ENCODE measurements at places on chromosomes 7 and 10.

GRCh38 chr7:50216626-50217025 lies 87.9 kb upstream of the IKZF1 start:
- no peak for DNase-seq

DNA sequence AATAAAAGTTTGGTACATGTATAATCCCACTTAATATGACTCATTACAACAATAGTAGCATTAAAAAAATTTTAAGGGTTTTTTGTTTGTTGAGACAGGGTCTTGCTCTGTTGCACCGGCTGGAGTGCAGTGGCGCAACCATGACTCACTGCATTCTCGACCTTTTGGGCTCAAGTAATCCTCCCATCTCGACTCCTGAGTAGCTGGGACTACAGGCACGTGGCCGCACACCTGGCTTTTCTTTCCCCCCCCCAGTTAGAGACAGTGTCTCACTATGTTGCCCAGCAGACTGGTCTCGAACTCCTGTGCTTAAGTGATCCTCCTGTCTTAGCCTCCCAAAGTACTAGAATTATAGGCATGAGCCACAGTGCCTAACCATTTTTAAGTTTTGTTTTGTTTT lies 40.7 kb downstream of the KMT2C start:
- DNase-seq = no peak

- DNase-seq = no peak
These were observed 17.8 kb upstream of the GPAM start for GRCh38 chr10:112201334-112201733.

GRCh38 chr7:82335001-82335400 lies 108.6 kb downstream of the CACNA2D1 start:
- DNase-seq = no peak

- no peak for DNase-seq
These were observed 22.2 kb upstream of the AASS start for GRCh38 chr7:122166275-122166674.

GRCh38 chr10:11823989-11824346 lies 812 bp downstream of the PROSER2 start:
- DNase-seq = no peak

DNA sequence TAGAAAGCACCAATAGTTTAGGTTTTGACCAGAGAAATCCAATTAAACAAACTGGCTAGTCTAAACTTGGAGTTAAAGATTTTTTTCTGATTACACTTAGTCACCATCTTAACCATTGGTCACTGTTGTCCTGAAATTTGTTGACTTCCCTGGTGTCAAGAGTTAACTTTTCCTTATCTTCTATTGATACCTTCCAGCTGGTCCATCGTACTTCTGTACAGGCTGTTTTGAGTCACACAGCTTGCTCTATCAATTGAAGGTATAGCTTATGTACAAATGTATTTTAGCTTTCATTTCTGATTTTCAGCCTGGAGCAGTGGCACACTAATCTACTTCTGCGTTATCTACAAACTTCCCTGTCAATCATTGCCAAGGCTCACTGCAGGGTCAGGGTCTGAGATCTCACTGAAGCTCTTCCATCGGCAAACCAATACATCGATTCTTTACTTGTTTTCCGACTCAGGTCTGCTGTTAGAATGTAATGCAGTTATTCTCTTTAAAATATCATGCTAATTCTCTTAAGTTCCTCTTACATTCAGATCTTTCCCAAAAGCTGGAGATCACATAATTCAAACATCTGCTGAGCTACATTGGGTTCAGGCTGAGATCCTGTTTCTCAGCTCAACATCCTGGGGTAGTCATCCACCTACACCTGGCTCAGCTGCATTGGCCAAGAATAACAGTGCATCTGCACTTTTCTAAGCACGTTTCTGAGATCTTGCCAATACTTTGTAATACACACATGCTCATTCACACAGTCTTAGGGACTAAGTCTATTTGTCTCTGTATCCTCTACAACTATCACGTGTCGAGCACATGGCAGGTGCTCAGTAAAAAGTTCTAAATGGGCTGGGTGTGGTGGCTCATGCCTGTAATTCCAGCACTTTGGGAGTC lies 11.3 kb downstream of the MRPS33 start:
- no peak for DNase-seq

- DNase-seq = no peak
These were observed 69.8 kb upstream of the KCTD7 start for GRCh38 chr7:66558660-66559465.

GRCh38 chr7:23471106-23471859 lies 992 bp upstream of the IGF2BP3 start:
- DNase-seq = no peak

GRCh38 chr10:53072144-53072543 lies 299.6 kb upstream of the MBL2 start:
- DNase-seq = no peak

DNA sequence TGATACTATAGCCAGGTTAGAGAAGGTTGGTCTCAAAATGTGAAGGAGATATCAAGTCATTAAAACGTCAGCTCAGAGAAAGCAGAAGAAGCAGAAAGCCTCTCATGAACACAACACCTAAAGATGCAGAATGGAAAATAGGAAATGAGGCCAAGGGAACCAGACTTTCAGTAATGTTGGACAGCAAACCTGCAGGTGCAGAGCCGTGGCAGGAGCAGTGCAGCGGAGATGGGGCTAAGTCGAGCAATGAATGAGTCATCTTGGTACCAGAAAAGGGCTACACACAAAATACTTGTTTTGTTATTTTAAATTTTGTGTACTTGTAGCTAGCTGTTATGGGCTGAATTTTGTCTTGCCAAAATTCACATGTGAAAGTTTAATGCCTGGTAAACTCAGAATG lies 479.6 kb upstream of the POM121L12 start:
- no peak for DNase-seq

GRCh38 chr7:80631421-80631820 lies 7.0 kb upstream of the CD36 start:
- no peak for DNase-seq

DNA sequence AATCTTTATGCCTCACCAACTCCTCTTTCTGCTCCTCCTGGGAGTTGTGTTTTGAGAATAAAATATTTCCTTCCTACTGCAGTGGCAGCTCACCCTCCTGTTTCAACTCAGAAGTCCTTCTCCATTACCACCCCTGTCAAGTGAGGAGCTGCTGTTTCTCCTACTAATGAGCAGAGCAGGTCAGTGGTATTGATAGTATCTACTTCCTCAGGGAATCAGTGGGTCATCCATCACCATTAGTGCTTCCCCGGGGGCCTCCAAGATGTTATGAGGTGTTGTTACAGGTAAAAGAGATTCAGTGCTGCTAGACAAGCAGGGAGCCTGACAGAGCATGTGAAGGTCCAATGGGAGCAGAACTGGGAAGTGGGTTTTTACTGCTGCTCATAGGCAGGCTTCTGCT lies 795.2 kb downstream of the REEP3 start:
- no peak for DNase-seq

DNA sequence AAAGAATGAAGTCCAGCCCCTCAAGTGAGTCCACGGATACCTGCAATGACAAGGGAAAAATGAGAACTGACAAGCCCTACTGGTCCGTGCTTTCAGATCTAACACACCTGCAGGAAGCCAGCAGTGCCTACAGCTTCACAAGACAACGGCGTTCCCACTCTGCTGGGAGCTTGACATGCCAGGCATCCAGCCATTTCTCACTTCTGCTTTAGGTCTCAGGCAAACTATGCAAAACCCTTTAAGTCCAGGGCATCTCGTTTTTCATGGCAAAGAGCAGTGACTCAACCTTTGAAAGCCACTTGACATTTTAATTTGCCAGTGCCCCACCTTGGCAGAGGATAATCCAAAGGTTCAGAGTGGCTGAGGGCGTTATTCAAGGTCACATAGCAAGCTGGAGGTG lies 49.1 kb upstream of the GPAM start:
- no peak for DNase-seq

GRCh38 chr10:79221110-79222051 lies 125.9 kb upstream of the PPIF start:
- DNase-seq = peak; percentile 64

- DNase-seq = no peak
These were observed 76.4 kb downstream of the CRPPA start for GRCh38 chr7:16344927-16345326.

DNA sequence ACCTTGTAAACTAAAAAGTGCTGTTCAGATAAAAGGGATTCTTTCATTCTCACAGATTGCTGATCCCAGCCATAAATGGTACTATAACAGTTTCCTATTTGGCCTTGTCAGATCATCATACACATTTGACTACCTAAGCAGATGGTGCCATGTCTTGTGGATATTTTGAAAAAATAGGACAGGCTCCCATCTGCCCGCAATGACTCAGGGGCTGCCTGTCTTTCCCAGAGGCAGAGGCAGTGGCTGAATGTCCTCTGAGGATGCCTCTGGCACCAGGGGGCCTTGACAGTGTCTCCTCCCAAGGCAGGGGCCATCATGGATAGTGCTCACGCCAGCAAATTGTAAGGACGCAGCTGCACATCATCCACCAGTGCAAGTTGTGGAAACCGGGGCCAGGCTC lies 323.0 kb upstream of the PODXL start:
- no peak for DNase-seq

DNA sequence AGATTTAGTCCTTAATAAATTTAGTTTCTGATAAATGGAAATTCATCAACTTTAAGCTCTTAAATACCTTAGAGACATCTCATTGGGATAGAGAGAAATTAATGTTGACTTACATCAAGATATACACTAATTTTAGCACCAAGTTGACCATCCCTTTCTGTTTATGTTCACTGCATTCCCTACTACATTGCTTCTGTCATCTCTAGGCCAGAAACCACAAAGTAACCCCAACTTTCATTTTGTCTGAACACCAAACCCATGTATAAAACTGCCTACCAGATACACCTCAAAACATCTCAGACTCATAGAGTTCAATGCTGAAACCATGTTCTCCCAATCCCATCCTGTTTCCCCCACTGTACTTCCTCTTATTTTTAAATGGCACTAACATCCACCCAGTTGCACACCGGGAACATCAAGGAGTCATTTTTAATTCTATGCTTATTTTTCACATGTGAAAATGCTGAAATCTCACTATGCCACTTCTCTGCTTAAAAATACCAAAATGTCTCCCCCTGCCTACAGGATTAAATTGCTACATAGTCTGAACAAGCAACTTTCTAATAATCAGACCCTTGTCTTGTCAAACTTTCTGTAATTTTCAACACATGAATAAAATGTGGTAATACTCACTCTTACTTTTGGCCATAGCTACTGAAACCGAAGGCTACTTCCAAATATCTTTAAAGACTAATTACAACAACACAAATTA lies 201.6 kb downstream of the SEMA3D start:
- no peak for DNase-seq

DNA sequence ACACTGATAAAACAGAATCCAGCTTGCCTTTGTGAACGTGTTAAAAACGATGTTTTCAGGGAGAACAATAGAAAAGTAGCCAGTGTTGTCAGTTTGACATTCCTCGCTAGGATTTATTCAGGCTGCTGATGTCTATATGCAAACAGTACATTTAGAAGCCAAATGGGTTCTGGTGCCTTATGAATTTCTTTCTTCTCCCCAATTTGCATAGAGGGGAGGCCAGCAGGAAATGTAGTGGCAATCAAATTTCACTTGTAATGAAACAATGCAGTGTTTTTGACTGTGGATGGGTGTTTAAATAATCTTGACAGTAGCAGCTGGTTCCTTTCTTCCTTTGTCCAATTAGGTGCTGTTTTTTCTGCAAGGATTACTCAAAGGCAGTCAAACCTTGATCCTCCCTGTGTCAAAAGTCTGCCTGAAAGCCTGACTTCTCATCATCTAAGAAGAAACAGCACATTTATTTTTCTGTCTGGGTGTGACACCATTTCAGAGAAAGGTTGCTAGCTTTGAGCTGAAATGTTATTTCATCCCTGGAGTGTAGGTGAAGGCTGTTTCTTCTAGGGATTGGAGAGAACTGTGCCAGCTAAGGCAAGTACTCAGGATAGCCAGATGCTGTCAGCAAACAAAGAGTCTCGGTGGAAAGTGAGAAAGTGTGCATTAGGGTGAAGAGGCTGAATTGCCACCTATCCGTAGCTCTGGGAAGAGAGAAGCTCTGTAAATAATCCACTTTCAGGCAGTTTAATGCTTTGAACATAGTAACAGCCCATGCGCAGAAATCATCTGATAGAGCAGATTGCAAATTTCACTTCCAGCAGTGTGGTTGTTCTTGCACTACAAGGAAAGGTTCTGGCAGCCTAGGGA lies 36.6 kb upstream of the ZNRF2 start:
- no peak for DNase-seq

DNA sequence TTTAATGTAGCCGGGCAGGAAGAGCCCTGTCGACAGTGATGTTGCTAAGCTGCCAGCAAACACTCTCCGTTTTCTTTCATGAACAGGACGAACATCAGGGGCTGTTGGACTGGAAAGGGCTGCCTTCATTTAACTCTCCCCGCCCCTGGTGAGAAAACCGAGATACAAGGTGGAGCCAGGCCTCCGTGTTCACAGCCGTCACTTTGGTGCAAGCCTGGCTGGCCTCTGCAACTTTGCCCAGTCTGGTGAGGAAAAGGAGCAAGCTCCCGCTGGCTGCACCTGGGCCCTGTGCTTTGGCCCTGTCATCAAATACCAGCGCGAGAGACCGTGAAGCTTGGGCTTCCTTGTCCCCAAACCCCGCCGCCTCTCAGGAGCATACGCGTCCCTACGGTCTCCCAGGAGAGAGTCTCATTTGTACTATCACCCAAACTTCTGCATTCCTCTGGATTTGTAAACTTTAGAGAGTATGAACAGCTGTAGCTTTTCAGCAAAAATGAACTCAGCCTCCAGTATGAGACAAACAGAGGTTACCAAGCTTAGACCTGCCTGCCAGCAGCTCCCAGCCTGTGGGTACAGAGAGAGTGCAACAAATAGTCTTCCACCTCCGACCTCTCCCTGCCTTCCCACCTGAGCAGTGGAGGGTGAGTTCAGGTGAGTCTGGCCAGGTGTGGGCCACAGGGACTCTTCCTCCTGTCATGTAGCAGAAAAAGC lies 445.3 kb upstream of the MGMT start:
- DNase-seq = no peak

DNA sequence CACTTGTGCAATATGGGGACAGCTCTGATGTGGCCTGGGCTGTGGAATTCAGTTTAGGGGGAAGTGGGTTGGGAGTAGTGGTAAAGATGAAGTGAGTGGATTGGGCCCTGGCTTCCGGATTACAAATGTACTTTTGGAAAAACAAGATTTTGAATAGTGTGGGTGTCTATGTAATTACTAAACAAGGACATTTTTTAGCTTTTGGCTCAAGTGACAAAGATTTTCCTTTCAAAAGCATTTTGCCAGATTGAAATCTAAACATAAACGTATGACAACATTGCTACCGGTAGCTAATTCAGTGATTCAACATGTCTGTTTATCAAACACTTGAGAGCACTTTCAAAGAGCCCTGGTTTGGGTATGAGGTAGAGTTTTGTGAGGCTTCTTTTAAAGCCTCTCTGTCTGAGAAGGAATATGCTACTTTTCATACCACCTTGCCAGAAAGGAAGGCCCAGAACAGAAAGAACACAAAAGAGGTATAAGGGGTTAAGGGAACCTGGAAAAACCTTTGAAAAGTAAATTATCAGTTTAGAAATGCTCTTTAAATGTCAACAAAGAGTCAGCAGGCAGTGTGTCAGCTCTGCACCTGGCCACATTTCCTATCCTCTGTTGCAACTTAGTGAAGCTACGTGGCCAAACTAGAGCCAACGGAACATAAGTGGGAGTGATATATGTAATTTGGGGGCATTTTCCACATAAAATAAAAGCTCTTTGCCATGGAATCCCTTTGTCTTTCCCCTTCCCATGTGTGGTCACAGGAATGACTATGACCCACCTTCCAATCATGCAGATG lies 516.1 kb downstream of the NRG3 start:
- DNase-seq = no peak
